K562 (cell line): ENCODE measurements at places on chromosomes 7 and 10. TPM values are rescaled to one million over a fixed set of nuclear protein-coding genes. Genes with fewer than 3 reads are reported as not detected.

The TMEM176A gene
- 0.31 TPM in 1 of 2 replicates, not detected in the other for total RNA-seq

The TMEM120A gene
- total RNA-seq = 33.8 and 36.4 TPM in 2 replicates

The MARCHF5 gene
- total RNA-seq = 27.1 and 27.2 TPM in 2 replicates

The MORN4 gene
- total RNA-seq = 11.4 and 12.1 TPM in 2 replicates

The HTR5A gene
- not detected in 2 replicates for total RNA-seq

The DYDC1 gene
- total RNA-seq = not detected in 2 replicates

The RAMP3 gene
- not detected in 2 replicates for total RNA-seq

The GSTO2 gene
- 0.96 and 1.4 TPM in 2 replicates for total RNA-seq

The ITPRID1 gene
- total RNA-seq = not detected in 2 replicates

The SPAM1 gene
- not detected in 2 replicates for total RNA-seq

The TLX1 gene
- total RNA-seq = 0.33 and 0.47 TPM in 2 replicates

The CEP41 gene
- 5.6 and 6.4 TPM in 2 replicates for total RNA-seq

The MOGAT3 gene
- not detected in 2 replicates for total RNA-seq
